Activated gamma-delta T cell treated with Interleukin-2 at 50 U/mL for 16 hours (primary cell): ENCODE measurements at places on chromosomes 4 and X.

- DNase-seq = no peak
Measured at GRCh38 chr4:76554630-76555029, 119.6 kb downstream of the SHROOM3 start.

- DNase-seq = no peak
Measured at GRCh38 chr4:183130328-183131155, 31.5 kb downstream of the WWC2 start.

DNA sequence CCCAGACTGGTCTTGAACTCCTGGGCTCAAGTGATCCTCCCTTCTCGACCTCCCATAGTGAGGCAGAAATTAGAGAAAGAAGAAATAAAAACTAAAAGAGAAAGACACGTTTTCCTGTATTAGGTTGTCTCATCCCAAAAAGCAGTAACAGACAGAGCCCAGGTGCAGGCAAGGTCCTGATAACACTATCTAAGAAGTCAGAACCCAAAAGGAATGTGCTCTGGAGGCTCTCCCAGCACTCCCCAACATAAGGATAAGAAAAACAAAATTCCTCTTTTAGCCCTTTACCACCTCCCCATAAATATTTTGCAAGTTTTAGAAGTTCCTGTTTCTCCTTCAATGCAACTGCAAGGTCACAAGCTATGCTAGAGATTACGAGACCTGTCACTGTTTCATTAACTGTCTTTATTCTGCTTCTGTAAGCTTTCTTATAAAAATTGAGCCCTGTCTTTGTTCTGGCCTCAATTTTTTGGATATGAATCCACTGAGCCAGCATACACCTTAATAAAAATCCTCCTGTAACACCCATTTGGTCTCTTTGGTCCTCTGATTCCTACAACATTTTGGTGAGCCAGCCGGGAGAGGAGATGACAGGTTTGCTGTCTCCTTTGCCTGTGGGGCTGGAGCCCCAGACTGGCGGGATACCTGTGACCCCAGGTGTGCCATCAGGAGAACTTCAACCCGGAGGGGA is 25.9 kb downstream of the LIAS start:
- DNase-seq = no peak

- DNase-seq = no peak
Measured at GRCh38 chr4:113051361-113051760, 1.9 kb downstream of the ANK2 start.

DNA sequence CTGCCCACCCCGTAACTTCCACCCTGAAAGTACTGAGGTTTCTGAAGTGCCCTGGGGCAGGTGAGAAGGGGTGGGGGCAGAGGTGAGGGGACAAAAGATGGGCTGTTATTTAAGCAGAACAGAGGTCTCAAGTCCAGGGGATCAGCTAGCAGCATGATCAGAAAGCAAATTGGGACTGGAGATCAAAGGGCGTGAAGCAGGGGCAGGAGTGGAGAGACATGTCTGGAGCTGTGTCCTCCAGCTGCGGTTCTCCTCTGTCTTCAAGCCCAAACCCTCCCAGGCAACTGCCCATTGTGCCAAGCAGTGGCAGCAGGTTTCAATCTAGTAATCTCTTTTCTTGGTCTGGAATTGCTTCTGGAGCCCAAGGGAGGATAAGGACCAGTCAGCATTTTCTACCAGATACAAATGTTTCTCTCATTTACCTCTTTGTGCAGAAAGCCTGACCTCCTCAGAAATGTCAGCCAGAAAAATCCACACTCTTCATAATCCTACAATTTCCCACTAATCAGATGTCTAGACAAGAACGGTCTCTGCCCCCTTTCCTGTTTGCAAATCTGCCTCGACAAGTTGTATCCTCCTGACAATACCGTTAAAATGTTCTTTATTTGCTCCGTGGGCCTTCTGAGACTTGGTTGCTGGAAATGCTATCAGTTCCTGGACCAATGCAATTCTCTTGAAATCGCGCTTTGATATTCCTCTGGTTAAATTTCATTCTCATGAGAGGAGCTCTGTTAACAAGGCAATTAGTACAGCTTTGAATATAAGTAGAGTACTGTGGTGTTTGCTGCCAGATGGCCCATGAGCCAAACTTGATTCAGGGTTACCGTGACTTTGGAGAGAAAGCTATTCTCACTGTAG is 23.2 kb upstream of the RASL11B start:
- no peak for DNase-seq

DNA sequence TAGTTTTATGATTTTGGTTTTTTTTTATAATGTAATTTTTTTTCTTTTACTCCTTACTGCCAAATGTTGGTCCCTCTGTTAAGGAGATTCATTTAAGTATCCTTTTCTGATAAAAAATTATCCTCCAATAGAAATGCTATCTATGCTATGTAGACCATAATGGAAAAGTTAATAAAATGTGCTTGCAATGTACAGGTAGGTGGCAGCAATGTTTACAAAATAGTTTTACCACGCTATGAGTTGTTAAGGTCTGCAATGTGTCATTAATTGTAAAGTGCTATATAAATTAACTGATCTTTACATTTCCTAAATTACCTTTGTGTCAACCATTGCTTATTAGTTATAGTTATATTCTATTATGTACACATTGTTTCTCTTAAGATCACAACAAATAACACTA is 3.8 kb upstream of the CENPC start:
- no peak for DNase-seq

DNA sequence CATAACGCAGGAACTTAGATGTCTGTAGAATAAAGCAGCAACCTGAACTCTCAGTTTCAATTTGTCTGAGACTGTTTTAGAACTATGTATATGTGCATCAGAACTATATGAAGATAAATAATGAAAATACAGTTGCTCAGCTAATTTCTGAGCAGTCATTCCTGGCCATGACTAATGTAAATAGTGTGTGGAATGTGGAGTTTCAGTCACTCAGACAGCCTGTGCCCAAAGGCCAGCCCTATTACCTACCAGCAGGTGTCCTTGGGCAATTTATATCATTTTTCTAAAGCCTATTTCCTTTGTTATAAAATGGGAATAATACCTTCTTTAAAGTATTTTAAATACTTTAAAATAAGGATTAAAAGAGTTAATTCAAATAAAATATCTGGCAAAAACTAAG is 56.0 kb upstream of the RELL1 start:
- no peak for DNase-seq

- DNase-seq = no peak
Measured at GRCh38 chr4:15295421-15296162, 132.2 kb upstream of the C1QTNF7 start.

DNA sequence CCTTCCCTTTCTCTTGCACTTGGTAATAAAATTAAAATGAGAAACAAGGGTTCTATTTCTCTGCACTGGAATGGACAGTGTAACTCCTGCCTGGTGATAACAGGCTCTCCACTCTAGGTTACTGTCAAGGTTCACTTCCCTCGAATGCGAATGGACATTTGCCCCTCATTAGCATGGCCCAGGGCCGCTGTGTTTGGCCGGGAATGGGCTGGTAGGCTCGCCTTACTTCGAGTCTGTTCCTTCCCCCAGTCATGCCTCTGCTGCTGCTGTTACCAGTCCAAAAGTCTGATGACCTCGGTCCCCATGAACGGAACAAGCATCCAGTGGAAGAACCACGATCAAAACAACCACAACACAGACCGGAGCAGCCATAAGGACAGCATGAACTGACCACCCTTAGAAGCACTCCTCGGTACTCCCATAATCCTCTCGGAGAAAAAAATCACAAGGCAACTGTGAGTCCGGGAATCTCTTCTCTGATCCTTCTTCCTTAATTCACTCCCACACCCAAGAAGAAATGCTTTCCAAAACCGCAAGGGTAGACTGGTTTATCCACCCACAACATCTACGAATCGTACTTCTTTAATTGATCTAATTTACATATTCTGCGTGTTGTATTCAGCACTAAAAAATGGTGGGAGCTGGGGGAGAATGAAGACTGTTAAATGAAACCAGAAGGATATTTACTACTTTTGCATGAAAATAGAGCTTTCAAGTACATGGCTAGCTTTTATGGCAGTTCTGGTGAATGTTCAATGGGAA is 61.5 kb downstream of the EDNRA start:
- no peak for DNase-seq

- DNase-seq = no peak
Measured at GRCh38 chrX:150118476-150118875, 180.2 kb upstream of the EOLA2 start.

DNA sequence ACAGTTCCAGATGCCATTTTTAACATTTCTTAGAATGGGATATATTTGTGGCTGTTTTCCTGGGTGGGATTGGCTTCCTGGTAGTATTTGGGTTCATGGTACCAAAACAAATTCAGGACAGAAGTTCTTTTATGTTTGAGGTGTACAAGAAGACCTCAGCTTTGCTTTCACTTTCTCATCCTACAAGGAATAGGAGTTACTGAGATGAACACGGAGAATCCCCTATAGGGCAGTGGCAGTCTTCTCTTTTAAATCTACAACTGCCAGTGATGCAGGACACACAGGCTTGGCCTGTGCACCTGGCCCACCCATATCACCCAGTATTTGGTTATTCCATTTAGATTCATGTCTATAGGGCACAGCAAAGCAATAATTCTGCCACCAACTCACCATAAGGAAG is 35.2 kb downstream of the SLC10A7 start:
- no peak for DNase-seq

DNA sequence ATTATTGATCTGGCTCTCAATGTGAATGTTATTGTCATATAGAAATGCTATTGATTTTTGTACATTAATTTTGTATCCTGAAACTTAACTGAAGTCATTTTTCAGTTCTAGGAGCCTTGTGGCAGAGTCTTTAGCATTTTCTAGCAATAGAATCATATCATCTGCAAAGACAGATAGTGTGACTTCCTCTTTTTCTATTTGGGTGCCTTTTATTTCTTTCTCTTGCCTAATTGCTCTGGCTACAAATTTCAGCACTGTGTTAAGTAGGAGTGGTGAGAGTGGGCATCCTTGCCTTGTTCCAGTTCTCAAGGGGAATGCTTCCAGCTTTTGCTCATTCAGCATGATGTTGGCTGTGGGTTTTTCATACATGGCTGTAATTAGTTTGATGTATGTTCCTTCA is 102.7 kb downstream of the SH3BGRL start:
- no peak for DNase-seq

- no peak for DNase-seq
Measured at GRCh38 chr4:36133086-36133485, 111.2 kb downstream of the ARAP2 start.

- no peak for DNase-seq
Measured at GRCh38 chr4:8167815-8168214, 9.2 kb upstream of the ABLIM2 start.

- no peak for DNase-seq
Measured at GRCh38 chrX:129249563-129249962, 273.7 kb downstream of the SMARCA1 start.

GRCh38 chr4:125434136-125434535 is 119.4 kb downstream of the FAT4 start:
- DNase-seq = no peak

DNA sequence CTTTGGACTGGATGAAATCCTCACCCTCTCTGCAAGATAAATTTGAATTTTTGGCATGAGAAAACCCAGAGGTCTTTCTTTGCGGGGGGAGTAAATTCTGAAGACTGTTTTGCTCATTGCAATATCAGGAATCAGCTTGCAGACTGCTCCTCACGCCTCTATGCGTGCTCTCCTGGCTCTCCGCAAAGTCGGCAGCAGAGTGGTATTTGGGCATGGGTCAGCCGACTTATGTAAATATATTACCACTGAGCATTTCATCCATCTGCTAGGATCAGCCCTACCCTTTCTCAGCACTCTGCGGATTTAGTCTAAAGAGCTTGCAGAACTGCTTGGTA is 288.0 kb downstream of the ASMT start:
- no peak for DNase-seq

- DNase-seq = no peak
Measured at GRCh38 chr4:147481577-147482109, 746 bp downstream of the EDNRA start.

- no peak for DNase-seq
Measured at GRCh38 chr4:179116011-179116410, 1673.8 kb upstream of the AGA start.

- no peak for DNase-seq
Measured at GRCh38 chr4:109424093-109424841, 9.3 kb upstream of the SEC24B start.

DNA sequence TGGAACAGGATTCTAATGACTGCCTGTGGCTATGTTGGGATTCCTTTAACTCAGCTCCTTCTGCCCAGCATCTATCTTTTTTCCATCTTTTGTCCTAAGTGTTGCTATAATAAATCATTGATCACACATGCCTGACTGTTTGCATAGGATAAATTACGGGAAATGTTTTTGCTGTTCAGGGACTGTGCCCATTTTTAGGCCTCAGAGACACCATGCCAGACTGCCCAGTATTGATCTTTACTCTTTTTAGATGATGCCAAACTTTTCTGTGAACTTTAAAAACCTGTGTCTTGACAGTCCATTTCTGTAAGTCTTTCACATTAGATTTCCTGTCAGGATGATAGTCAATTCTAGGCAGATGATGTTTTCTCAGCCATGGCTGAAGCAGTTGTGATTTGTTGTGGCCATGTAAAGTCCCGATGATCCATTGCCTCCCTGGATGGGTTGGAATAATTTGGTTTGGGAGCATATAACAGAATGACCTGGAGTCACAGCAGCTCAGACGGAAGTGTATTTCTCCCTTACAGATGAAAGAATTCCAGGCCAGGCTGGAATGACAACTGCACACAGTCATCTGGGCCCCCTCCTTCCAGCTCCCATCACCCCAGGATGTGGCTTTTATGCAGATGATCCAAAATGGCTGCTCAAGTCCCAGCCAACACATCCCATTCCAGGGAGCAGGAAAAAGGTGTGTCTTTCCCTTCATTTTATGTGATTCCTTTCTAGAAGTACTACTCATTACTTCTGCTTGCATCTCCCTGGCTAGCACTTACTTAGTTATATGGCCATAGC is 3.4 kb downstream of the HTT-AS start:
- DNase-seq = no peak

GRCh38 chrX:131827935-131828334 is 195.2 kb upstream of the STK26 start:
- DNase-seq = no peak

GRCh38 chr4:78654807-78655206 is 103.2 kb downstream of the ANXA3 start:
- no peak for DNase-seq

GRCh38 chr4:77618383-77619241 is 13.0 kb downstream of the CXCL13 start:
- peak; percentile 57 for DNase-seq

DNA sequence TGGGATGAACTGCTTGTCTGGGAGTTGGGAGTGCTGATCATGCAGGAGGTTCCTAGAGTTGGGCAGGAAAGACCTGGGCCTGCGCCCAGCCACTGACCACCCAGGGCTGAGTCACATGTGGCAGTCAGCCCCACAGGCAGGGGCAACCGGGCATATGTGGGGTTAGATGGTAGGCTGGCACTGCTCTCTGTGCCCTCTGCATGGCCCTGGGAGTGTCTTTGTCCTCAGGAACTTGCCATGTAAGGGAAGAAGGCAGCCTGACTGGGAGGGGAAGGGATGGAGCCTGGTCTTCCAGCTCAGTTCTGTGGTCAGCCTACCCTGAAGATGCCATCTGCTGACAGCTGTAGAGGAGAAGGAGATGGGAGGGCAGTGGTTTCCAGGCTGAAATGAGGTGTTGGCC is 70.2 kb upstream of the EFNB1 start:
- no peak for DNase-seq
